Stimulated activated CD8-positive, alpha-beta memory T cell treated with anti-CD3 and anti-CD28 coated beads, Interleukin-2, amount 100 ng/mL, for 1 hour (primary cell): ENCODE measurements at places on chromosomes 1 and 21.

- no peak for DNase-seq
Observed at GRCh38 chr1:6795661-6796060, 10.4 kb downstream of the CAMTA1 start.

- no peak for DNase-seq
Observed at GRCh38 chr1:46772571-46772970, 26.3 kb upstream of the CYP4B1 start.

GRCh38 chr1:234917495-234918180 is 211.0 kb downstream of the TOMM20 start:
- no peak for DNase-seq

DNA sequence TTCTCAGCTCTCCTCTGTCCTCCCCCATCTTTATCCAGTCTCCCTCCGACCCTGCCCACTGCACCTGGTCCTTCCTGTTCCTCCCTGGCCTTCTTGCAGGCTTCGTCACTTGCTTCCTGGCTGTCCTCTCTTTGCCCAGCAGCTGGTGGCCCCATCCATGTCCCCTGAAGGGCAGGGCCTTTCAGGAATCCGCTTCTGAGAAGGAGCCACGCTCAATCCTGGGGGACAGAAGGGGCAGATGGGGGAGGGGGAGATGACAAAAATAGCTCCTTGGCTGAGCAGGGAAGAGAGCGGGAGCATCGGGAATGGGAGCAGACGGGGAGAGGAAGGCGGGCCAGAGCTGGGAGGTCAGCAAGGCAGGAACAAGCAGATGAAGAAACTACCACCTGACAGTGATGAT is 40.7 kb downstream of the SLC30A1 start:
- no peak for DNase-seq

DNA sequence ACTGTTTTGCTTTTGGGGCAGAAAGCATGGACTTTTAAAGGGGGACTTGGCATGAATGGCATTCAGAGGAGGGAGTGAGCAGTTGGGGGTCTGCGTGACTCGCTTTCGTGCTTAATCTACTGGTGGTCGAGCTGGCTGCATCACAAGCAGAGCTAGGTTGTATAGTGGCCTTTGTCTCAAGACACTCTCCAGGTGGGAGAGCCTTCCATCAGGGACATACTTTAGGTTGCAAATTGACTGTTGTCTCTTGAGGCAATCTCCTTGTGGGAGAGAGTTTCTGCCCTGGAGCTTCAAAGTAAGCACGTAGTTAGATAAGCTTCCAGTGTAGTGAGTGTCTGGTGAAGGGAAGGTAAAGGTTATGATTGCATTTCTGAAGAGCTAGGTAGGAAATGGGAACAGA is 93.9 kb downstream of the C1orf21 start:
- DNase-seq, result no peak

GRCh38 chr21:25054689-25055088 is 552.6 kb downstream of the MRPL39 start:
- no peak for DNase-seq

GRCh38 chr1:210536254-210536961 is 207.7 kb downstream of the HHAT start:
- DNase-seq, result no peak

GRCh38 chr1:162357681-162358266 is 18.9 kb downstream of the SPATA46 start:
- DNase-seq, result no peak

- DNase-seq, result no peak
Observed at GRCh38 chr1:6961905-6962477, 176.7 kb downstream of the CAMTA1 start.

- no peak for DNase-seq
Observed at GRCh38 chr1:186299570-186299969, 75.5 kb downstream of the TPR start.

GRCh38 chr1:205927247-205927646 is 16.0 kb downstream of the SLC26A9 start:
- DNase-seq, result no peak

GRCh38 chr1:12204754-12205658 is 24.8 kb upstream of the VPS13D start:
- no peak for DNase-seq

GRCh38 chr1:41323243-41323642 is 38.0 kb upstream of the FOXO6 start:
- DNase-seq, result no peak

- no peak for DNase-seq
Observed at GRCh38 chr1:162371611-162372010, 5.0 kb downstream of the SPATA46 start.
